ENCODE measurements at places on chromosomes 5 and 9.
A peak's percentile ranks its signal among the peaks of the same experiment; 100 is the strongest.

- DNase-seq = peak; percentile 40
Observed at GRCh38 chr5:149060325-149060724, 2.5 kb downstream of the SH3TC2 start.

- no peak for DNase-seq
Observed at GRCh38 chr9:100397529-100398266, 29.2 kb upstream of the MSANTD3 start.

GRCh38 chr5:124134941-124135340 is 611.5 kb downstream of the ZNF608 start:
- DNase-seq = no peak

GRCh38 chr9:125887172-125887571 is 140.0 kb downstream of the PBX3 start:
- no peak for DNase-seq

DNA sequence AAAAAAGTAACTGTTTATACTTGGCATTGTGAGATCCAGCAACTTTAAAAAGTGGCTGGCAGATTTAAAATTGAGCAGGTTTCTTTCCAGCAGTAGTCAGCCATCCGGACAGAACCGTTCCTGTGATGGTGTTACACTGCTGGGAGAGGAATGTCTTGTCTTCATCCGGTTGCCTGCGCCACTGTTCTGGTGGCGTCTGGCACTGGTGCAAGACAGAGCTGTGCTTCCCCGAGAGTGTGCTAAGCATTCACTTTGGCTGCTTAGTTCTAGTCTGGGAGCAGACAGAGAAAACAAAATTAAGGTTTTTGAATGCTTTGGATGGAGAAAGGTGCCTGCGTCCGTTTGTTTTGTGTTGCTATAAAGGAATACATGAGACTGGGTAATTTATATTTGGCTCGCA is 35.5 kb upstream of the CREBRF start:
- DNase-seq = no peak

GRCh38 chr9:17623965-17624364 is 45.1 kb downstream of the SH3GL2 start:
- DNase-seq = no peak

DNA sequence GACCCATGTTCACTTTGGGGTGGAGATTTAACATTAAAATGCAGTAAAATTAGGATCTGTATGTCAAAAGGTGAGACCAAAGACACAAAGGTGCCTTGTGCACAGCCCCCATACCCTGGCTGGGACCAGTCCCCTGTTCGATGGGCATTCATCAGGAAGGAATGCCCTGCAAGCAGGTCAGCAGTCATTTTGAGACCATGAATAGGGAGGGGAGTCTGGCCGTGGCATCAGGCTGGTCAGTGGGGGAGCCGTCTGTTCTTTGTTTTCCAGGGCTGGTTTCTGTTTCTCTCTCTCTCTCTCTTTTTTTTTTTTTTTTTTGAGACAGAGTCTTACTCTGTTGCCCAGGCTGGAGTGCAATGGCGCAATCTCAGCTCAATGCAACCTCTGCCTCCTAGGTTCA is 68.9 kb upstream of the GOLM1 start:
- no peak for DNase-seq

- no peak for DNase-seq
Observed at GRCh38 chr9:134063088-134063570, 4.7 kb downstream of the BRD3 start.

DNA sequence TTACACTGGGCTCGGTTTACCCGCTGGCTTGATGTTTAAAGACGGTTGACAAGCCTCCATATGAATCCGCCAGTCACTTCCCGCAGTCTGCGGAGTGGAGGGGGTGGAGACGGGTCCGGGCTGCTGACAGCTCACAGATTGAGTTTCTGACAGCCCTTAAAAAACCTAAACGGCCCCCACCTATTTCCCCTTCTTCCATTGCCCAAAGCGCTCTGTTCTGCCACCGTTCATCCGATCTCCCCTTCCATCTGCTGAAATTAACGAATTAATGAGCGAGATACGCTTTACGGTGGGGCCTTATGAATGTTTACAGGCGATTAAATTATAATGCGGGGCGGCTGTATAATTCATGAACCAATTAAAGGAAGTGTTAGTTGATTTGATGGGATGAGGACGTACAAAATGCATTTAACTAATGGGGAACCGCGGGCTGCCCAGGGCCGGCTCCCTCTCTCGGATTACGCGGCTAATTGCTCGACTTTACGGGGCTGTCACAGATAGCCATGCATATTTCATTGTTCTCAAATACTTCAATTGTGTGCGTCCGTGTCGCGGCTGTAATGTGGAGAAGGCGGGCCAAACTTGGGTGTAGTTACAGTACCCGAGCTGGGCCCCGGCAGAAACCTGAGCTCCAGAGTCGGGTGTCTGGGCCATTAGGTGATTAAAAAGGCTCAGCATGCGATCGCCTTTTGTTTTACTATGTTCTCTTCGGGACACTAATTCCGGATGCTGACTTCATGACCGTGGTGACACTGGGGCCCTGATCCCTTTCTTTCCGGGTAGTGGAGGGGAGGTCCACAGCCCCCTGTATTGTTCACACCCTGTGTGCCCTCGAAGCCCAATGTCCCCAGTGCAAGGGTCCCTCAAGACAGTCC is 74.9 kb downstream of the GTF3C4 start:
- DNase-seq = no peak

DNA sequence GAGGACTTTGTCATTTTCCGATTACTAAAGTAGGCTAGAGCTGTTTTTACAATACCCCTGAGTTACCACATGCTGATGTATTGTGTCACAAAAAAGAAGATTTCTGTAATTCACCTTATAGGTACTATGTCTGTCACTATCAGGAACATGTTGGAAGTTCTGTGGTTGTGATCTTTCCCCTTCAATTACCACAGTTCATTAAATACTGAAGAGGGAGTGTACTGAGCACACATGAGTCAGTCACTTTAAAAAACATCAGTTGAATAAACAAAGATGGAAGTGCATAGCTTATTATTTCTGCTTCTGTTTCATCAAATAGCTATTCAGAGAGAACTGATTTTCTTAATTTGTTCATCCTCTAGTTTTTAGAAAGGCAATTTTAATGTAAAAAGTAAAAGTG is 31.7 kb downstream of the AP3S1 start:
- no peak for DNase-seq

Data from GM04504 (cell line).